ENCODE measurements at places on chromosomes 2 and 18.

GRCh38 chr2:174184915-174185314 is 63.4 kb downstream of the OLA1 start:
- no peak for DNase-seq

DNA sequence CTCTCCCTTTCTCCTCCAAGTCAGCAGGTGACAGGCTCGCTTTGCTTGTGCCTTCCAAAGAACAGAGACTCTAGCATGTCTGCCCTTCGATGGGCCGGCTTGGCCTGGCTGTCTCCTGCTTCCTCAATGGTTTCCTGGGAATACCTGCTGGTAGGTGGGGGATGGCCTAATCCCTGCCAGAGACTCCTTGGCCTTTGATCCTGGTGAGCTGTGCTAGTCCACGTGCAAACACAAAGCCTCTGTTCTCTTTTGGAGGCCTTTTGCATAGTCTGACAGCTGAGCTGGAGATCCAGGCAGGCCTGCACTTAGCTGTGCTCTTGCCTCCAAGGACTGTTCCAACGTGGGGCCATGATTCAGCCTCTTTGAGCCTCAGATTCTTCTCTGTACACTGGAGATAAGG is 67.6 kb downstream of the ARL4C start:
- DNase-seq, result no peak

- no peak for DNase-seq
Measured at GRCh38 chr2:190994148-190994547, 19.8 kb downstream of the STAT1 start.

DNA sequence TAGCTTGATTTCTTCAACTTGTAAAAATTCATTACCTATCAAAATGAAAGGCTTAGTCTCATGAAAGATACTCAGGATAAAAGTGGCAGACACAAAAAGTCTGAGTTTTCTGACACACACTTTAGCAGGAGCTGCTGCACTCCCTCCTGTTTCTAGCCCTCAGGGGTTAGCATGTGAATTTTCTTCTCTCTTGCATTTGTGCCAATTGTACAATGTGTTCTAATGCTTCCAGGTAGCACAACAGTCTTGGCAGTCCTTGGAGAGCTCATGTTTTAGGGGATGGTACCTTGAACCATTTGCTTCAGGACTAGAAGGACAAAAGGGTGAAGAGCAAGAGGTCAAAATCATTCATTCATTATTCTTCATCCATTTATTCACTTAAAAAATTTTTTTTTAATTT is 316.8 kb downstream of the AFF3 start:
- DNase-seq, result no peak

- DNase-seq, result no peak
Measured at GRCh38 chr2:158125756-158126498, 24.3 kb downstream of the UPP2 start.

DNA sequence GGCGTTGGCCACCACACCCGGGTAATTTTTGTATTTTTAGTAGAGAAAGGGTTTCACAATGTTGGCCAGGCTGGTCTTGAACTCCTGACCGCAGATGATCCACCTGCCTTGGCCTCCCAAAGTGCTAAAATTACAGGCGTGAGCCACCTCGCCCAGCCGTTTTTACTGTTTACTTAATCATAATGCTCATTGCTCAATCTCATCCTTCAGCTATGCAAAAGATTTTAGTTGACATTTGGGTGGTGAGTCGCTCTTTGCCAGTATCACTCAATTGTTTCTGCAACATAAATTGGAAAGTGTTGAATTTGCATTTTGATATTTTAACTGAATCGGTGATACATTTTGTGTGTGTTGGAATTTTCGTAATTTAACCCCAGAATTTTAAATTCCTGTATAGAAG is 7.8 kb upstream of the ZNF532 start:
- no peak for DNase-seq

DNA sequence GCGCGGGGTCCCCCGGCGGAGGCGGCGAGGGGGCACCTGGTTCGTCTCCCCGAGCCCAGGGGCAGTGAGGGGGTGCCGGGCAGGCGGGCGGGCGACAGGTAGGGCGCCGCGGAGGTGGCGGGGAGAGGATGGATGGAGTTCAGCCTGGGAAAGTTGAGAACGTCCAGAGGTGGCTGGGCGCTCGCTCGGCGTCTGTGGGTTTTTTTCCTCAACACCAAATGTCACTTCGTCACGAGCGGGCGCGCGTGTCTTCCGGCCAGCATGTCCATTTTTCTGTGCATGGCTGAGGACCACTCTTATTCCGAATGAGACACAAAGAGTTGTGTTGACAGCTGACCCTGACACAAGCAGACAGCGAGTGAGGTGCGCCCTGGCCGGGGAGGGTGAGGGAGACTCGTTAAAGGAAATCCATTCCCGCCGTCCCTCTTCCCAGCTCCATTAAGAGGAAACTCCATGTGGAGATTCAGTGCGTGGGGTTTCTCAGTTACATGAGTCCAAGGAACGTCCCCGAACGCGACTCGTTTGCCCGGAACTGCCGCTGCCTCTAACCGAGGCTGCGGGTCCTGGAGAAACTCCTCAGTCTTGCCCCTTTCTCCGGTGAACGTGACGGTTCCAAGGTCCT is 859 bp downstream of the GREB1L start:
- no peak for DNase-seq

GRCh38 chr18:13265008-13265910 is 46.7 kb downstream of the LDLRAD4 start:
- DNase-seq, result no peak

DNA sequence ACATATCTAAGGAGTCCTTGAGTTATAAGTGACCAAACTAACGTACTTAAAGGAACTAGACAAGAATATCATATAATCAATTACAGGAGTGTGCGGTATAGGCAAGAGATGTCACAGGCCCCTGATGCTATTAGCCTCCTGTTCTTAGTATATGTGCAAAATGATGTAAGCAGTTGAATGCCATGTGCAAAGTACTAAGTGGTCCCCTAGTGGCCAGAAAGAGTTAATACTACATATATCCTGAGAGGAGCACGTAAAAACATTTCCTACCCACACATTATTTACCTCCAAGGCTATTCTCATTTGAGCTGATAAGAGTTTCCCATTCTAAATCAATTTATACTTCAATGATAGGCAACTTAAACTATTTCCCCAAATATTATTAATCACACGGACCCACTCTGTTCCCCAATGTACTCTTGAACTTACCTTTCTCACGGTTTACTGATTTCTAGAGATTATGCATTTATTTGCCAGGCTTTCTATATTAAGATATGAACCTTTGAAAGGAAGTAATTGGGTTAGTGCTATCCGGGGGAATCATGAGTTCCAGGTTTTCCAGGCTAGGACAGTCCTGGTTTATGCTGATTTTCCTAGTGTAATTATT is 158.0 kb upstream of the KLHL14 start:
- DNase-seq, result peak; percentile 85

GRCh38 chr2:188199716-188200128 is 92.0 kb upstream of the GULP1 start:
- DNase-seq, result no peak

GRCh38 chr18:58391932-58392323 is 237.0 kb downstream of the ALPK2 start:
- DNase-seq, result no peak

DNA sequence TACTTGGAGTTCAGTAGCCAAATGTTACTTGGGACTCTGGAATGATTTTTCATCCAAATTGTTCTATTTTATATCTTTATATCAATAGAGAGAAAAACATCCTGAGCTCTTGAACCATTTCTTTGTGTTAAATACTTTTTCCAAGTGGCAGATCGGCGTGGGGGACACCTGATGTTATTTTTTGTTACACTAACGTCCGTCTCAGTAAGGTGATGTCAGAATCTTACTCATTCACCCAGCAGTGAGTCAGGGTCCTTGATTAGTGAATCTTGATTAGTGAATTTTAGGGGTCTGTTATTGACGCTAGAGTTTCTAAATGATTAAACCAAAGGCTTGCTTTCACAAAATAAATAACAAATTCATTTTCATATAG is 1.7 kb downstream of the MIB1 start:
- DNase-seq, result no peak

DNA sequence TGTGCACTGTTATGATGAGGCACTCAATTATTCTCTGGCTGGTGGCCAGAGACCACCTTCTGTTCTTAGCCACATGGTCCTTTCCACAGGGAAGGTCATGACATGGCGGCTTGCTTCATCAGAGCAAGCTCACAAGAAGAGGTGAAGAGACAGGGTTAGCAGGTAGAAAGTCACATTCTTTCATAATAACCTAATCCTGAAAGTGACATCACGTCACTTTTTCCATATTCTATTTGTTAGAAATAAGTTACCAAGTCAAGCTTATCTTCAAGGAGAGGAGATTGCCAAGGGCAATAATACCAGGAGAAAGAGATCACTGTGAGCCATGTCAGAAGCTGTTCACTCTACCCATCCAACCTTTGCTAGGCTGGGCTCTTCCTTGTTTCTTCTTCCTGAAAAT is 139.4 kb downstream of the OSR1 start:
- no peak for DNase-seq

- peak; percentile 41 for DNase-seq
Measured at GRCh38 chr2:54524226-54524991, 68.3 kb downstream of the SPTBN1 start.

DNA sequence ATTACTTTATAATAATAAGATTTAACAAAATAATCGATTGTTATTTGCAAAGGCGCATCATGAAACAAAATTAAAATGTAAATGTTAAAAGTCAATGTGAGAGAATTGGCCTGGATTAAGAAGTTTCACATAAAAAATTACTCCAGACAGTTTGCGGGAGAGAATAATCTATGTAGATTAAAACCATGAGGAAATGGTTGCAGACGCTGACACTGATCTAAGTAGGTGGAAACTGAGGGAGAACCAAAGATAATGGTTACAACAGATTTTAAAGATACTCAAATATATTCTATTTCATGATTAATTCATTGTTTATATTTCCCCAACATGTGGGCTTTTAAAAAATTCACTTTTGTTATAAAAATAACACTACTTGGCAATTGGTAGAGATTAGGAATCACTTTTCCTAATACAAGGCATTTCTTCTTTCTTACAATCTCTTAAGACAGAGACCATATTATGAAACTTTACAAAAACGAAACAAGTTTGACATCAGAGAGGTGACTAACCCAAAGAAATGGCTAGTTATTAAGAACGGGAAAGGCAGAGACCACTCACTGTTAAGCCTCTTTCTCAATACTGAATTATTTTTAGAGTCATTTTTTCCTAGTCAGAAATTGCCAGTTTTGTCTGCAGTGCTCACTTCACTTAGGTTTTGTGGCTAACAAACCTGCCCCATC is 1.6 kb downstream of the KANSL1L start:
- DNase-seq, result peak; percentile 32

DNA sequence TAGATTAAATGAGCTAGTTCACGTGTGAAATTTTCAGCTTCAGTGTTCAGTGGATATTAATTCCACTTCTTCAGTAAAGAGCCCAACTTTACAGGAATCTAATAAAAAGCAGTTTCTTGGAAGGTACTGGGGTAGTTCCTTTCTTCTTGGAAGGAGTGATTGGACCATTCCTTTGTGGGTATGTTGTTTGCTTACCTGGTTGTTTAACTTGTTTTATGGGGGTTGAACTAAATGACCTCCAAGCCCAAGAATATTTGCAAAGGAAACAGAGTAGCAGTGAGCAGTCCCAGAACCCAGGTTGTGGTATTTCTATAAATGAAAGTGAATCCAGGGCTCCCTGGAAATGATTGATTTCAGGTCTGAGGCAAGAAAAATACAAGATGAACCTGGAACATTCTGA is 31.4 kb downstream of the KCNJ13 start:
- DNase-seq, result no peak

DNA sequence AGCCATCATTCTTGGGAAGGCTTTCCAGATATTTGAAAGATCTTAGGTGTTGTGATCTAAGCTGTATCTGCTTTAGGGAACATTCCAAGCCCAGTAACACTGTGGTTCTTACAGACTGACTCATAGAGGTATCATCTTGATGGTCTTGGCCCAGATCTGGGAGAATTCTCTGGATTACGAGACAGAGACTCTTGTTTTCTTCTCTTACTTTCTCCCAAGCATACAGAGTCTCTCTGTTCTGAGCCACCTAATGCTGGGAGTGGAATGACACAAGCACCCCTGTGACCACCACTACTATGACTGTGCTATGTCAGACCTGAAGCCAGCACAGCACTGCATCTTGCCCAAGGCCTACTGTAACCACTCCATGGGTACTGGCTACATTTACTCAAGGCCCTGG is 81.0 kb upstream of the EPAS1 start:
- no peak for DNase-seq

- DNase-seq, result no peak
Measured at GRCh38 chr18:30439174-30439573, 603.4 kb downstream of the DSC3 start.

DNA sequence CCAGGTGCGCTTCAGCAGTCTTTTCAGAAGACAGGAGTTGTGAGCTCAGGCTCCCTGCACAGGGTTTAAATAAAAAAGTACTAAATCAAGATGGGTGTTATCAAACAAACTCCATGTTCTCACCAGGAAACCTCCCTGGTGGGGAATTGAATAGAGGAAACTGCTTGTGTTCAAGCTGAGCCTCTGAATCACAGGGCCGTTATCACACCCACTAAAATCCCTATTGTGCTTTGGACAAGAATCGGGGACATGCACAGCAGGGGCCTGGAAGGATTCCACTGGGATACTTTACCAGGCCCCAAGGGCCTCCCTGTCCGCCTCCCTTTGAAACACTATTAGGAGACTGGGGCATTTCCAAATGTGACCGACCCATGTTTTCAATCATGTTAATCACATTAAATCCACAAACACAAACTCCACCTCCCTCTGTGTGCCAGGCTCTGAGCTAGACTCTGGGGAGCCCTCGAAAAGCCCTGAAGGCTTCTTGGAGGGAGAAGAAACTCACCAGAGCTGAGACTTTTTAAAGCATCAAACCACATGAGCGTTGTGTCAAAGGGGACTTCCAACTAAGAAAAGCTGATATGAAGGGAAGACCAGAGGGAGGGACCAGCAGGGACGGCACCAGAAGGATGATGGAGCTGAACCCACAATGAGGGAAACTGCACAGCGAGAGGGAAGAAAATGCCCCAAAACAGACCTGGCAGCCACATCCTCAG is 458.7 kb upstream of the ID2 start:
- no peak for DNase-seq

DNA sequence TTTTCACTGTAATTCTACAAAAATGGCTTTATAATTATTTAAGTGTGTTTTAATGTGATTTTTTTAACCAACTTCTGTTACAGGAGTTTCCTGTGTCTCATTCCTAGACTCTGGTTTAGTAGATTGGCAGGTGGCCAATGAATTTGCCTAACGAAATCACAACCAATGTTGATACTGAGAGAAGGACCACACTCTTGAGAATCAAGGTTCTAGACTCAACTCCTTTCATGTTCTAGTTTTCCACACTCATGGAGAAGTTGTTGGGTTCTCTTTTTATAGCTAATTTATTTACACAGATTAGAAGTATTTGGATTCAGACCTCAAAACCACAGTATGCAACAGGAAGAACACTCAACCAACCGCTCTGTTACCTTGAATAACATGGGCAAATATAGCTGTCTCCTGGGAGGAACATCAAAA is 22.6 kb upstream of the USP34 start:
- peak; percentile 43 for DNase-seq

DNA sequence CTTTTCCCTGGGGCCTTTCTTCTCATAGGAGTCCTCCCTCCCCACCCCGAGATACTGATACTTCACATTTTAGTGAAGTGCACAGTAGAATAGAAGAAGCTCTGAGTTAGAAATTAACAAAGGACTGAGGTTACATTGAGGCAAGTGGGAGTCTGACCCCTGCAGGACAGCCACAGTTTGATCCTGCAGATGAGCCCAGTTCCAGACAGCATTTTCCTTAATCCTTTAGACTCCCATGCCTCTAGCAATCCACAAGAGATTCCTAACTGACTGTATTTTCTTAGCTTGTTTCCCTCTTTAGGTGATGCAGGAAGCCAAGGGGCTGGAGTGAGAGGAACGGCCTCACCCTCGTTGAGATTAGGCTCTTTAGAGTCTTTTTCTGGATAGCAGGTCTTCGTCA is 204.0 kb downstream of the CYRIA start:
- DNase-seq, result no peak

- no peak for DNase-seq
Measured at GRCh38 chr2:12448846-12449505, 267.8 kb upstream of the TRIB2 start.

Measured in Kasumi-1 (cell line).